ENCODE measurements at places on chromosomes 5 and 9.

- DNase-seq = no peak
Measured at GRCh38 chr5:122772446-122772845, 2.4 kb upstream of the SNX2 start.

DNA sequence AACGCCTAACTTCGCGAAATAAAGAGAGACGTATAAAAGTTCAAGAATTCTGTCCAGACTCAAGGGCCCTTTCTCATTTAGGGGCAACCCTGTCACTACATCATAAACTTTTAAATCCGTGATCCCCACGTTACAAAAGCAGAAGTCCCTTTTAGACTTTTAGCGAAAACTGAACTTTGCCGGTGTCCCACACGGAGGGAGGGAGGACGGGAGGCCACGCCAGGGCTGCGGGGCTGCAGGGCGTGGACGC lies 515 bp upstream of the F2R start:
- peak; percentile 56 for DNase-seq

DNA sequence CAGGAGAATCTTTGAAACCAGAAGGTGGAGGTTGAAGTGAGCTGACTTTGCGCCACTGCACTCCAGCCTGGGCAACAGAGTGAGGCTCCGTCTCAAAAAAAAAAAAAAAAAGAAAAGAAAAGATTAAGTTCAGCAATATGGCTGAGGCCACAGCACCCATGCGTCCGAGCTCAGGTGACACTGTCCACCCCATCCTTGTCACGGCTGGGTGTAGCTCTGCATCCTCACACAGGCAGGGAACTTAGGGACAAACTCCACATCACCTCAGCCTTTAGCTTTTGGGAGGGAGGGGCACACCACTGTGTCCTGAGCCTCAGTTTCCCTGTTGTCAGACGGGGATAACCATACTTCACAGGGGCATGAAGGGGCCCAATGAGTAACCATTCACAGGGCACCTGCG lies 15.5 kb downstream of the FGD3 start:
- no peak for DNase-seq

- DNase-seq = no peak
Measured at GRCh38 chr9:11701706-11702105, 991.5 kb upstream of the TYRP1 start.

- DNase-seq = no peak
Measured at GRCh38 chr5:131279204-131279603, 15.4 kb downstream of the CDC42SE2 start.

DNA sequence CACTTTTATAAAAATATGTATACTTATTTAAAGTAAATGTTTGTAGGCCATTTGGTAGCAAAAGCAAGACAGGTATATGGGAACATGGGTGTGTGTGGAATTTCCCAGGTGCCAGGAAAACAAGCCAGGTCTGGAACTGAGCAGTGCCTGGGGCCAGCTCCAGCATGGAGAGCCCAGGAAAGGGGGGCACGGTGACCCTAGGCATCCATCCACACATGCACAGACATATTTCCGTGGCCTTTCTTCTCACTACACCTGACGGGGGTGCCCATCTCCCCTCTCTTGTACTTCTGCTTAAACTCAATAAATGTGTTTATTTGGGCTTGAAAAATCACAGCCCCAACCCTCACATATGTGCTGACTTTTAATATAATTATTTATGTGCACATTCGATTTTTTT lies 31.2 kb upstream of the CXCL14 start:
- DNase-seq = no peak

DNA sequence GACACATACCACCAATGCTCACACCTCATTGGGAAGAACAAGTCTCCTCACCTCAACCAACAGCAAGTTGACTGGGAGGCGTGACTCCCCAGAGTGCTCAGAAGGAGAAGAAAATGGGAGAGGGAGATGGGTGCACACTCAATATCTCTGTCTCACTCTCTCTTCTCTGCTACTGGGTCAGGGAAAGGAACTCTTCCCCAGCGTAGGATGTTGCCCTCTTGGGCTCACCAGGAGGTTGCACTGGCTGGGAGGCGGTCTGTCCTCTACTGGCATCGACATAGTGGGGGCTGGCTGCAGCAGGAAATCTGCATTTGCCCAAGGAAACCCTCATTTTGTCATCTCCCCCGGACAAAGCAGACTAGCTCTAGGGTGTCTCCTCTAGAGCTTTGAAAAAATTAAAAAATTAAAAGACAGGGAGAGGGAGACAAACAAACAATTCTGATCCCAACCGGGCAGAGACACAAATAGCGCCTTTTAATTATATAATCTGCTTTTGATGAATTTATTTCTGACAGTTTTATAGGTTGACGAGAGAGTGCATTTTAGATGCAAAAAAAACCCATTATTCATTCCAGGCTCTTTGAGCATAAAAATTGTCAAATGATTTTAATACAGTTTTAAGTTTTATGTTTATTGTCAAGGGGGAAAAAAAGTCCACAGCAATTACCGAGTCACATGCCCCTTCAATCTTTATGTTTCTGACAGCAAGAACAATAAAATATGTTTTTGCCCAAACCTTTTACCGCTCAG lies 179.3 kb upstream of the MVB12B start:
- DNase-seq = no peak

DNA sequence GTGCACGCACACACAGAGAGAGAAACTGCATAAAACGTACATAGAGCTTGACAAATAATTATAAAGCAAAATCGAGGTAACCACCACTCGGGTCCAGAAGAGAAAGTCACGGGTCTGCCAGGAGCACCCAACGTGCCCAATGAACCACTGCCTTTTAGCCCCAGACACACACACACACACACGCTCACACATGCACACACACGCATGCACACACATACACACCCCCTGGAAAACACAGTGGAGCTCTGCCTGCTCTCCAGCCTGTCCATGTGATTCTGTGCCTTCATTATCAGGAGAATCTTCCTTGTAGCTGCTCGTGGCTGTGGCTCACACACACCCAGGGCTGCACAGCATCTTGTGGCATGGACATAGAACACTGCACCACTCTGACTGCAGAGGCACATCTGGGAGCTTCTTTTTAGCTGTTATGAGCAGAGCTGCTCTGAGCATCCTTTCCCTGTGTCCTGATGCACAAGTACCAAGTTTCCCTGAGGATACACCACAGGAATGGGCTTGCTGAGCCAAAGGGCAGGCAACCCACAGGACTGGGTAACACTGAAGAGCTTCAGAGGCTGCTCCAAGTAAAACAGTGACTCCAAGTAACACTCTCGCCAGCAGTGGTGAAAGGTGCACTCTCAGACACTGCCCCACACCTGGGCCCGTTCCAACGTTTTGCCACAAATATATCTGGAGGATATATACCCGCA lies 58.9 kb downstream of the CAMSAP1 start:
- no peak for DNase-seq

DNA sequence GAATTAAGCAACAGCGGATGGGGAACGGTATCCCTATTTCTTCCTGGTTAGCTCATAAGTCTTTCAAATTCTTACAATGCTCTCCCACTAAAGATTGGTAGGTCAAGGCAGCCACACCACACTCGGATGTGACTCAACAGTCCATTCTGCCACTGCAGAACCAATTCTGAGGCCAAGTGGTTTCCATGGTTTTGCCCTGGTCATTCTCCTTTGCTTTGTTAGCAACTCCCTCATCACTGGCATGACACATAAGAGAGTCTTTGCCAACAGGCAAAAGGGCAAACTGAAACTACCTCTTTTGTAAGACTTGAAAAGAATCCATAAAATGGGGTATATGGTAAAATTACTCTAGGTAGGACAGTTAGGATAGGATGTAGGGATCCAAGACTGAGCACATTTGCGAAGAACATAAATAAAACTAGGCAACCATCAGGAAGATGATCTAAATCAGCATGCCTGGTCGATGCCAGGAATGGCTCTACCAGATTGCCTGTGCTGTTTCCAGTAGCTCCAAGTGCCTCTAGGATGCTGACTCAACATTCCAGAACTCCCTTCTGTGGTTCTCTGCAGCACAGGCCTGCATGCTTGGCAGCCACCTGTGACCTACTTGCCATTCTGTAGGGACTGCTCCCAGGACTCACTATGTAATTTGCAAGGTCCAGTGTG lies 105.4 kb downstream of the DCP2 start:
- DNase-seq = no peak

GRCh38 chr5:53425687-53426511 lies 54.5 kb upstream of the FST start:
- peak; percentile 56 for DNase-seq
